Testis (tissue), 5 donors: ENCODE measurements at places on chromosomes 16 and 17.

DNA sequence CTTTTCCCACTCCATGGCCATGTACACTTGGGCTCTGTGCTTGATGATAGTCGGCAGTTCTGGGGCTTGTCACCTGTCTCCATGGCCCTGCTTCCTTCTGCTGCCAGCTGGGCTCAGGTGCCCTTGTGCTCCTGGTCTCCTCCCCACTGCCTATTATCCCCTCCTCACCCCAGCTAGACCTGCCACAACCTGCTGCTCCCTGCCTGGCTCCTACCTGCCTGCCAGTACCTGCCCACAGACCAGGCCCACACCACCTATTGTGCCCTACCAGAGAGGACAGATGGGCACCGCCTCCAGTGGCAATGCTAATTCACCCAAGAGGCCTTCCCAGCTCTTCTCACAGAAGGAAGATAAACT, 538 bp upstream of the RAPGEFL1 start:
- DNase-seq: no peak

GRCh38 chr16:120756-121155, 17.7 kb downstream of the NPRL3 start:
- DNase-seq: no peak

- DNase-seq: no peak
Observed at GRCh38 chr16:85605051-85605911, 7.8 kb upstream of the GSE1 start.

- DNase-seq: no peak
Observed at GRCh38 chr16:7596308-7596707, 263.7 kb downstream of the RBFOX1 start.

DNA sequence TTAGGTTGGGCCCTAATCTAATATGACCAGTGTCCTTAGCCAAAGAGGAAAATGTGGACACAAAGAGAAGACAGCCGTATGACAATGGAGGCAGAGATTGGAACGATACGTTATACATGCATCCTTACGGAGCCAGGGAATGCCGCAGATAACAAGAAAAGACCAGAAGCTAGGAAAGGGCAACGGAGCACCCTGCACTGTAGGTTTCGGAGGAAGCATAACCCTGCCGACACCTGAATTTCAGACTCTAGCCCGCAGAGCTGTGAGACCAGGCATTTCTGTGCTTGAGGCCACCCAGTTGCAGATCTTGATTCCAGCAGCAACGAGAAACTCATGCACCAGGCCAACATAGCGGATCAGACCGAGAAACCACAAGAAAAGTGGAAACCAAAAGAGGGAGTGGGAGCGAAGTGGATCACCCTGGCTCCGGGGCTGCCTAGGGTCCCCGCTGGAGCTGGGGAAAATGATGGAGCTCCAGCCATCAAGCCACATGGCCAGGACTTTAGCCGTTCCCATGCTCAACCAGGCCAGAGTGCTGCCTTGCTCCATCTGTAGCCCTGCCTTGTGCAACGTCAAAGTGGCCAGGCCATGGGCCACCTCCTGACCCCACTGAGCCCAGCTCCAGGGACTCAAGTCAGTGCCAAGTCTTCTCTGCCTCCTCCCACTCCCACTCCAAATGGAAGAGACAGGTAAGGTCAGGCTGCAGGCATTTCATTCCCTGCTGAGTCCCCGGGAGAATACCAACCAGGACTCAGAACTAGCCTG, 51.7 kb upstream of the RPL38 start:
- DNase-seq: no peak

DNA sequence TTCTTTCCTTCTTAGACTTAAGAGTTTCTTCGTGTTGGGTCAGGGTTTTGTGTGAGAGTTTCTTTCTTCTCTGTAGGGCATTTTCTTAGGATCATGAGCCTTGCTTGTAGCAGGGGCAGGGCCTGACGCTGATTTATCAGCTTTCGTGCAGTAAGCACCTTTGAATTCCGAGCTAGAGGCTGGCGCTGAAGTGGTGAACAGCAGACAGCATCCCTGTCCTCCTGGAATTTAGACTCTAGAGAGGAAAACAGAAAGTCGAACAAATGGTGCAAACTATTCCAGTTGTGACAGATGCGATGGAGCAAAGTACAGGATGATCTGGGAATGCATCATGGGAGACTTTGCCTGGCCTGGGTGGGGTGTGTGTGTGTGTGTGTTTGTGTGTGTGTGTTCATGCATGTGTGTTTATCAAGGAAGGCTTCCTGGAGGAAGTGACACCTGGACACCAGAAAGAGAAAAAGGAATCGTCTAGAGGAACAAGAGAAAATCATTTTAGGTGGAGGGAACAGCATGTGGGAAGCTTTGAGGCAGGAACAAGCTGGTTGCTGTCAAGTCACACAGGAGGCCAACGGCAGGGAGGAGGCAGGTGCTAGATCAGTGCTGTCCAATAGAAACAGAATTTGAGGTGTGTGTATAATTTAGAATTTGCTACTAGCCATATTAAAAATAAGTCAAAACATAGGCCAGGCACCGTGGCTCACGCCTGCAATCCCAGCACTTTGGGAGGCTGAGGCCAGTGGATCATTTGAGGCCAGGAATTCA, 60.2 kb downstream of the WWP2 start:
- no peak for DNase-seq

- no peak for DNase-seq
Observed at GRCh38 chr17:17548044-17548443, 43.5 kb downstream of the PEMT start.

DNA sequence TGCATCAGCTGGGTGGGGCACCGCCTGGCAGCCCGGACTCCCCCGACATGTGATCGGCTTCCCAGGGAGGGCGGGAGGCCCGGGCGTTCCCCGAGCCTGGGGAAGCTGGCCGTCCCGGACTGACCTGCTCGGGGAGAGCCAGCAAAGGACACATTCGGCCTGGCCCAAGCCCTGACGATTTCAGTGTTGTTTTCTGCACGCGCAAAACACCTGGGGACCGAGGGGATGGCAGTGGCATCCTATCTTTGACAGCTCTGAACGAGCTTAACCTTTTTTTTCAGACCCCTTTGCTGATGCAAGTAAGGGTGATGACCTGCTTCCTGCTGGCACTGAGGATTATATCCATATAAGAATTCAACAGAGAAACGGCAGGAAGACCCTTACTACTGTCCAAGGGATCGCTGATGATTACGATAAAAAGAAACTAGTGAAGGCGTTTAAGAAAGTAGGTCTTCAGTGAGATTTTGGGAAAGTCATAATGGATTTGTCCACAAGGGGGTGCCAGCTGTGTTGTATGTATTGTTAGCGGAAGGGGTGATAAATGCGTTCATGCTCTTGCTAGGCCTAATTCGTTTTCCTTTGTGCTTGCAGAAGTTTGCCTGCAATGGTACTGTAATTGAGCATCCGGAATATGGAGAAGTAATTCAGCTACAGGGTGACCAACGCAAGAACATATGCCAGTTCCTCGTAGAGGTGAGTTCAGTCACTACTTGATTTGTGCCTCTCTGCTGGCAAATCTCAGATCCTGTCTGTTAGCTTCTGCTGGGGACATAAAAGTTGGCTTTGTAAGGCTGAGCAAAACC, 1.0 kb downstream of the EIF1 start:
- peak; percentile 46 for DNase-seq

DNA sequence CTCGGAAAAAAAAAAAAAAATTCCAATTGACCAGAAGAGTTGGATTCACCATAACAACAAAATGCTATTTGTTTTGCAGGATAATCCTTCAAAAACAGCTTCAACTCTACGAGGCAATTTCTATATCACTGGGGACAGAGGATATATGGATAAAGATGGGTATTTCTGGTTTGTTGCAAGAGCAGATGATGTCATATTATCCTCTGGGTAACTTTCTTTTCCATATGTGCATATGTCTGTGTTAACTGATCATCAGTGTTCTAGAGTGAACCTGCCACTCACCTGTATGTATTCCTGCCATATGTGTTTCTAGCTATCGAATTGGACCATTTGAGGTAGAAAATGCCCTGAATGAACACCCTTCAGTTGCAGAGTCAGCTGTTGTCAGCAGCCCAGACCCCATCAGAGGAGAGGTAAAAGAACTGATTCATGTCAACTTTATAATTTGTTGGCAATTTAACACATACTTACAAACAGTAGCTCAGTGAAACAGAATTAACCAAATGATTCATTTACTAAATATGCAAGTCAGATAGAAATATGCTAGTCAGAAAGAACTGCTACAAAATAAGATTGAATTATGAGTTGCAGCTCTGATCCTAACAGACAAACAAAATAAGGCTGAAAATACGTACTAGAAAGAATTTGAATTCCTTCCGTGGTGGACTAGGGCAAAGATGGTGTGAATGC, 14.2 kb downstream of the ERI2 start:
- no peak for DNase-seq
